ENCODE measurements at places on chromosomes 2 and 18.

DNA sequence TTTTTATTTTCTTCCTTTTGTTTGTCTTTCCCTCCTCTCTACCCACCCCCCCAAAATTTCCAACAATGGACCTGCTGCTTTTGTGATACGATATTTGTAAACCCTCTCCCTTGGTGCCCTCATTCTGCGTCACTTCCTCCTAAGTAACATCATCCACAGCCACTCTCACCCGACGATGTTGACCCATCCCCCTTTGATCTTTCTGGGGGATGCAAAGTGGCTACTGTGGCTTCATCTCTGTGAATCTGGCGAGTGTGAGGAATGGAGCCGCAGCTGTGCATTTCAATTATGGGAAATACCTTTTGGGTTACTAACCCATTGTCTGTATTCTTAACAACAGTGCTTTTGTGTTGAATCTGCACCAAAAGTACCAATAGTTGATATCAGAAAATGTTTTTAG, 19.4 kb downstream of the ANTXR1 start:
- H3K27me3 ChIP-seq, result no peaks in the 10 kb centered on the region
- DNase-seq, result no peak

- no peak overlapping the region for H3K27ac ChIP-seq
- DNase-seq, result no peak
- no peaks in the 10 kb centered on the region for H3K27me3 ChIP-seq
- H3K4me3 ChIP-seq, result no peak overlapping the region
- H3K36me3 ChIP-seq, result no peaks in the 10 kb centered on the region
- H3K4me1 ChIP-seq, result no peaks in the 10 kb centered on the region
Measured at GRCh38 chr2:20829861-20830260, 7.0 kb upstream of the LDAH start.

GRCh38 chr18:3179430-3180089, 40.2 kb downstream of the MYOM1 start:
- H3K27me3 ChIP-seq, result no peaks in the 10 kb centered on the region
- no peaks in the 10 kb centered on the region for H3K4me1 ChIP-seq
- no peak overlapping the region for H3K27ac ChIP-seq
- H3K4me3 ChIP-seq, result no peak overlapping the region
- no peaks in the 10 kb centered on the region for H3K36me3 ChIP-seq

GRCh38 chr18:31146809-31147208, 15.8 kb downstream of the DSC1 start:
- no peaks in the 10 kb centered on the region for H3K36me3 ChIP-seq
- H3K27ac ChIP-seq, result no peak overlapping the region
- no peaks in the 10 kb centered on the region for H3K27me3 ChIP-seq
- DNase-seq, result no peak
- no peak overlapping the region for H3K4me3 ChIP-seq
- H3K4me1 ChIP-seq, result no peaks in the 10 kb centered on the region

Data from upper lobe of left lung (tissue), 6 donors.